ENCODE measurements at places on chromosomes 3 and 15. TPM values are rescaled to one million over a fixed set of nuclear protein-coding genes. Genes with fewer than 3 reads are reported as not detected.

The HES1 gene
- total RNA-seq = 97.8 TPM

GRCh38 chr3:133927540-133928066, 31.9 kb upstream of the RAB6B start:
- DNase-seq = peak; percentile 68

- DNase-seq = peak; percentile 84
Observed at GRCh38 chr15:51097553-51098330, 3.0 kb upstream of the TNFAIP8L3 start.

GRCh38 chr3:161265916-161266571, 44.9 kb downstream of the NMD3 start:
- DNase-seq = no peak

DNA sequence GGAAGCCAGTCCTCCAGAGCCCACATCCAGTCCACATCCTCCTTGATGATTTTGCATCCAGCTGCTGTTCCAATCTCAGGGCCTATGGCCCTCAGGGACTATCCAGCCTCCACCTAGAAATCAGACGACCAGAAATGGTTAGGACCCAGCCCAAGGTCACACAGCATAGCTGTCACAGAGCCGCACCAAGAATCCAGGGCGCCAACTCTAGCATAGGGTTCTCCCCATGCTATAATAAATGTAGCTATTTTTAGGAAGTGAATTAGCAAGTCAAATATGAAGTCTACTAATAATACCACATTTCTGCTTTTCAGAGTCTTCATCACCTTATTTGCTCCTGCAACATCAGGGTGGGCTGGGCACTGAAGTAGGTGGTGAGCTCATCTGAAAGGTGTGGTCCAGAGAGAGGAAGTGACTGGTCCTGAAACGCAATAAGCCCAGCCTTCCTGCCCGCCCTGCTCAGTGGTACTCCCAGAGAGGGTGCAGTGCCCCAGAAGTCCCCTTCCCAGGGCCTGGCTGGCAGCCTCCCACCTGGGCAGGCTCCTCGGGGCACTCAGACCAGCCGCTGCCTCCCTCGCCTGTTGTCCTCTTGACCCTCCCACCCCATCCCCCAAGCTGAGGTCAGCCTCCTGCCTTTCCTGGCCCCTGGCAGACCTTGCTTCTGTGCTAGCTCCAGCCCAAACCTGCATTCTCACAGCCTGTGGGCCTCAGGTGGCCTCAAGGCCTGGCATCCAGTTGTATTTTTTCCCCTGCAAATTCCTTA, 17.6 kb upstream of the CYP11A1 start:
- DNase-seq = peak; percentile 94

GRCh38 chr3:194745422-194746184, 59.9 kb downstream of the FAM43A start:
- DNase-seq = no peak

DNA sequence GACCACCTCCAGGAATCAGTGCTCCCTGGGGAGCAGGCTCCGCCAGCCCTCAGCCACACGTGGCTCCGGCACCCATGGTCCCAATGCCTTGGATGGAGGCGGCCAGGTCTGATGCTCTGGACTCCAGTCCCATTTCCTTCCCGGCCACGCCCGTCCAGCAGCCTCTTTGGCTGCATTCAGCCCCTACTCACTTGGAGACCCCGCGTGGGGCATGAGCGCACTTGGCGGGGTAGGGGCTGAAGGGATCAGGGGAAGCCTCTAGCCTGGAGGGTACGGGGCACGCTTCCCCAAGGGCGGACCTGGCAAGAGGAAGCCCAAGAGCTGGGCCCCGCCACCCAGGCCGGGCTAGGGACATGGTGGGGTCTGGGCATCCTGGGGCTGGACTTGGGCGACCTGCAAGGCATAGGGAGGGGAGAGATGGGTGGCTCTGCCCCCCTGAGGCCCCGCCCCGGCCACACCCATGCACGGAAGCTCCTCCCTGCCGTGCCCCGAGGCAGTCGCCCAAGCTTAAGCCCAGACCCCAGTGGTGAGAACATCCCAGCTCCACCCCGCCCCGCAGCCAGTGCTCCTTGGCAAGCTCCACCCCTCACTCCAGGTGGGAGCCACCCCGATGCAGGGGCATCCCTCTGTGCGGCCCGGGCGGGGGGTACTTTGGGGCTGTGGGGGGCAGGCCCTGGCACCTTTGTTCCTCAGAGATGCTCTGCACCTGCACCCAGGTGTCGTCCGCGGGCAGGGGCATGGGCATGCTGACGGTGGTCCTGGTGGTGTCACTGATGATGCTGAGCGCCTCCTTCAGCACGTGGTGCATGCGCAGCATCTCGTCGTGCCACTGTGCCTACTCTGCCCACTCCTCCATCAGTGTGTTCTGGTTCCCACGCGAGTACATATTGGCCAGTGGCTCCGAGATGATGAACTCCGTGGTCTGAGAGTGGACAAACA, 163.5 kb downstream of the GOLGA6L4 start:
- no peak for DNase-seq

DNA sequence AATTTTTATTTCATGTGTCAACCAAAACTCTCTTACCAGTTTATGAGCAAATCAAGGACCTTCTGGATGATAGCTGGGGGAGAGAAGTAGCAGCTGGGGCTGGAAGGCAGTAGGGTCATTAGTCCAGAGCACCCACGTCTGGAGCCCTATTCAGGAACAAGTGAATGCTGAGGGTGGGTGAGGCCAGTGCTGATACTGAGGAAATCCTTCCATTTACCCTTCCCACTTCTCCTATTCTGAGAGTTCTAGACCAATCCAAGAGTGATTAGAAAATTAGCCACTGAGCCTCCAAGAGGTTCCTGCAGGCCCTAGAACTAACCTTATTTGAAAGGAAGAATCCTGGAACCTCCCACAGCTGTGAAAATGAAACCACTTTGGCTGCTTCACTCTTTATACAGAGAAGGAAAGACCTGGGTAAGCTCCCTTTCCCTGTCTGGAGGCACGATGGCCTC, 46.2 kb upstream of the VILL start:
- DNase-seq = no peak

DNA sequence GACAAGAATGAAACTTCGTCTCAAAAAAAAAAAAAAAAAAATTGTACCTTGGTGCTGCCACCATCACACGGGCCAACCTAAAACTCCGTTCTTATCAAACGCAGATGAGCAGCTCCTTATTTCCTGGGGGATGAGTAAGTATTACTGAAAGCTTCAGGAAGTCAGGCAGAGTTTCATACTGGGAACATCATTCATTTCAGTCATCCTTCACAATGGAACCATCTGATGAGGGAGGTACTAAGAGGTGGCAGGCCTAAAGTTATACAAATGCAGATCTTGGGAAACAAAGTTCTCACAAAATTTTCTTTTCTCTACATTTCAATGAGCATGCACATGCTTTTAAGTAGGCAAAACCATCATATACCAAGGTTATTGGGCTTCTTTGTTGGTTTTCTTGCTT, 636.0 kb upstream of the LMCD1 start:
- DNase-seq = no peak

- DNase-seq = no peak
Observed at GRCh38 chr15:68022061-68022460, 32.1 kb upstream of the PIAS1 start.

DNA sequence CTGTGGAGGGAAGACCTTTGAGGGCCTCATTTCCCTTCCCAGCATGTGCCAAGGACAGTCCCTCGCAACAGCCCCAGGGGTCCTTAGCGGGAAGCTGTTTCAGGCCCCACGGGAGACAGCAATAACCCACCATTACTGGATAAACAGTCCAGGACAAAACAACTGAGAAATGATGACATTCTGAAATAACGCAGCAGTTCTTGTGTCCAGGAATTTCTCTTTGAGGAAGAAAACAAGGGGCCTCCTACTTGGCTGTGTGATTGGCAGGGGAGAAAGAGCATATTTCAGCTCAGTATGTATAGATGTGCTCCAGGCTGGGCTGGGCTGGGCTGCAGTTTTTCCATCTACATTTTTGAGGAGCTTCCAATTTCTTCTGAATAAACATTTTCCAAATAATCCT, 82.2 kb upstream of the THBS1 start:
- no peak for DNase-seq

DNA sequence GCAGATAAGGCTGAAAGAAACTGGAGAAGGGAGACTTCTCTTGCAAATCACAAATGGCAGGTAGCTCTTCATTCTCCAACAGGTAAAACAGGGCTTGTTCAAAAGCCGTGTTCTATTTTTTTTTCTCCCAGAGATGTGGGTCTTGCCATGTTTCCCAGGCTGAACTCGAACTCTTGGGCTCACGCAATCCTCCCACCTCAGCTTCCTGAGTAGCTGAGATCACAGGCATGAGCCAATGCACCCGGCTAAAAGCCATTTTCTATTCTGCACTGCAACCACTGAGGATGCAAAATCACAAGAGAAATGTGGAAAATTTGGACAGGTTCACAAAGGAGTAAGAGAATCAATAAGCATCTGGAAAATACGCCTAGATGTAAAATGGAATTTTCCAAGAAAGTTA, 19.5 kb downstream of the EIF4E3 start:
- no peak for DNase-seq

- peak; percentile 90 for DNase-seq
Observed at GRCh38 chr3:141486746-141487520, at the start of gene RASA2. RASA2 (plus strand) TSS chr3:141487027; CDS start chr3:141487084, 57 bp downstream.

DNA sequence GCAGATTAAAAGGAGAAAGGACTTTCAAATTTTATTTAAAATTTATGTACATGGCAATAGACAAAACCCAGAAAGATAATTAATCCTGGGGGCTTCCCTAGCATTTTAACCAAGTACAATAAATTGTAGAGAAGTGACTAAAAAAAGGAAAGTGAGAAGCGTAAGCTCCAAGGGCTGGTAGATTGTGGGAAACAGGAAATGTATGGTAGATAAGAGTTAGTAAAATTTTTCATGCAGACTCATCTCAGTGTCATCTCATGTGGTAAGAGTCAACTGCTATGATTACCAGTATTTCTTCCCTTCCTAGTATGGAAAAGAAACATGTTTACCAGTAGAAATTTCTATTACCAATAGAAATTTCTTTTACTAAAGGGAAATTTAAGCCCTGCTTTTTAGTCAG, 464.3 kb upstream of the AGTR1 start:
- DNase-seq = no peak

- peak; percentile 18 for DNase-seq
Observed at GRCh38 chr3:187223799-187224198, 26.5 kb downstream of the RTP1 start.

- peak; percentile 64 for DNase-seq
Observed at GRCh38 chr3:14439501-14440167, 37.2 kb downstream of the SLC6A6 start.

All from Daoy (cell line).